ENCODE measurements at places on chromosomes 13 and 19.

- DNase-seq, result no peak
Measured at GRCh38 chr19:2083174-2083854, 12.8 kb downstream of the MOB3A start.

DNA sequence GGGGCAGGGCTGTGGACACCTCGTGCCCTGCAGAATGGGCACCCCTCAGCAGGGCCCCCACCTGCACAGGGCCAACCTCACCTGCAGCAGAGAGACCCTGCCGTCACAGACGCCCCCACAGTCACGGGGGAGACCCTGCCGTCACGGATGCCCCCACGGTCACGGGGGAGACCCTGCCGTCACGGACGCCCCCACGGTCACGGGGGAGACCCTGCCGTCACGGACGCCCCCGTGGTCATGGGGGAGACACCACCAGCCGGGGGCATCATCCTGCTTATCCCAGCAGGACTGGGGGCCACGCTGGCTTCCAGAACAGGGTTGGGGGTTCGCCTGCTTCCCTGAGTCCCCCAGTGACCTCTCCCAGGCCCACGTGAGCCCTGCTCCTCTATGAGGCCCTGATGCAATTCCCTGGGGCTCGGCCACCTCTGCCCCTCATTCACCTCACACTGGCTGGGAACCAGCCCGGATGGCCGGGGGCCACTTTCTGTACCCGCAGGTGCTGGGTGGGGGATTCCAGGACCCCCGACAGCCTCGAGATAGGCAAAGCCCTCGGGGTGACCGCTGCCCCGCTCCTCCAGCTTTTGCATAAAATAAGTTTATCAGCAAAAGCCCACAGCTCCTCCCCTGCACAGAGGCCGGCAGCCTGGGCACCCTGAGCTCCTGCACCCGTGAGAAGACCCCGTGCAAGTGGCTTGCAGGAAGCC, 23.6 kb downstream of the SBNO2 start:
- no peak for DNase-seq

- peak; percentile 21 for DNase-seq
Measured at GRCh38 chr13:28597641-28598040, 61.3 kb upstream of the POMP start.

DNA sequence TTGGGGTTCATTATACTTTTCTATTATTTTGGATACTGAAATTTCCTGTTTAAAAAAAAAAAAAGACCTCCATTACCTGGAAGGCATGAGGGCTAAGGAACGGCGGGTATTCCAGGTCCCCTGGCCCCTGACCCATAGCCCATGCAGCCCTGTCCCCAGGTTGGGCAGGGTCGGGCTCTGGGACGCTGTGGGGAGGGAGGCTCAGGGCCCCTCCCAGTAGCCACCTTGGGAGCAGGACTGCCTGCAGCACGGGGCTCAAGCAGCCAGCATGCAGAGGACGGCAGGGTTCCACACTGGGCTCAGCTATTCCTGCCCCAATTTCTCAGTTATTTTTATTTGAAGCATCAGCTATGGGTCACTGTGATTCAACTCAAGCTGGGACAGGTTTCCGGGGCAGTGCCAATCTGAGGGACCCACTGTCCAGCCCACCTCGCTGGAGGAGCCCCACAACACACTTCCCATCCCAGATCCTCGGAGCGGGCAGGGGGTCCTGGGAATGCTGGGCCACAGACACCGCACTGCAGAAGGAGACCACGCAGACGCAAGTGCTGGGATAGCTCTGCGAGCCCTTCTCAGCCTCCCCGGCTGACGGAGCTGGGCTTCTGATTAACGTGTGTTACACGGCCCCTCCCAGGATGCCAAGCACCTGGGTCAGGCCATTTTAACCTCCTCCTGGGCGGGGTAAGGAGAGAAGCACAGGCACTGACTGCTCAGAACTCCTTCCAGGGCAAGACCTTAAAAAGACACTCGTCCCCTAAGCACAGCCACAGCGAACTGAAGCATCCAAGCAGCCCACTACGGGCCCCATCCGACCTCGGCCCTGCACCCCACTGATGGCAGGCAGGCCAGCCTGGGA, 60.1 kb downstream of the PEPD start:
- no peak for DNase-seq

- DNase-seq, result no peak
Measured at GRCh38 chr19:40388481-40388880, 1.5 kb downstream of the HIPK4 start.

GRCh38 chr19:12668932-12669269, 2.3 kb downstream of the WDR83 start:
- DNase-seq, result peak; percentile 68

DNA sequence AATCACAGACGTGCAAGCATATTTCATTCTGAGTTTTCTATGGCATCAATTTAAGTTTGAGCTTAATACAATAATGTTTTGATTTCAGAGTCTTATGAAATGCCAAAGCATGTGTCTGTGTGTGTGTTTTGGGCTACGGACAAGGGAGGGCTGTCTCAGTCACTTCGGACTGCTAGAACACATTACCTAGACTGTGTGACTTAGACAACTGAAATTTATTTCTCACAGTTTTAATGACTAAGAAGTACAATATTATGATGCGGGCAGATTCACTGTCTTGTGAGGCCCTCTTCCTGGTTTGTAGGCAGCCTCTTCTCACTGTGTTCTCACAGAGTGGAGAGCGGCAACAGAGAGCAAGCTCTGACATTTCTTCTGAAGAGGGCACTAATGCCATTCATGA, 1202.0 kb downstream of the EFNB2 start:
- no peak for DNase-seq

DNA sequence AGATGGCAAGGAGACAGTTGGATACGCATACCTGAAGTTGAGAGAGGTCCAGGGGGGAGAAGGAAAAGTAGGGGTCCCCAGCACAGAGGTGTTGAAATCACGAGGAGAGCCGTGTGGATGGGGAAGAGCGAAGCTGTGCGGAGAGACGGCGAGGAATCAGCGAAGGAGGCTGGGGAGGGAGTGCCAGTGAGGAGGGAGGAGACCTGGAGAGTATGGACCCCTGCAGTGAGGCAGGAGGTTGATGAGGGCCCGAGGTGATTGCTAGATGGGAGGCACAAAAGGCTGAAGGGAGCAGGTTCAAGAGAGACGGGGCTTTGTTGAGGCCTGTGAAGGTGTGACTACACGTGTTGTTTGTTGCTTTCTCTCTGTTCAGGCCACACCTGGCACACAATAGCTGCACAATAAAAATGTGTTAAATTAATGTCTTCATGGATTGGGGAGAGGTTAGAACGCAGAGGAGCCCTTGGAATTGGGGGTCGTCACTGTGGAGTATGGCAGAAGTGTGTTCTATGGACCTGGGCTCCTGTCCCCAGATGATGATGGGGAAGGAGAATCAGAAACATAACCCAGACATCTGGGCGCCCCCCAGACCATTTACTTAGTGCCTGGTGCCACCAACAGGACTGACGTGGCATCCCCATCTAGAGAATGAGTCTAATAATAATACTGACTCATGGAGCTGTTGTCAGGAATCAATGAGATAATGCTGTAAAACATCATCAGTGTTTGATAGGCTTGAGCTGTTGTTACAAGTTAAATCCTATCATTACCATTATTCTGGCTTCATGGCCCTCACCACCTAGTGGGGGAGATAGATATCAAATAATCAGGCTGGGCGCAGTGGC, 137.5 kb downstream of the SIPA1L3 start:
- peak; percentile 60 for DNase-seq

- no peak for DNase-seq
Measured at GRCh38 chr13:48278806-48279205, 24.7 kb upstream of the RB1 start.

DNA sequence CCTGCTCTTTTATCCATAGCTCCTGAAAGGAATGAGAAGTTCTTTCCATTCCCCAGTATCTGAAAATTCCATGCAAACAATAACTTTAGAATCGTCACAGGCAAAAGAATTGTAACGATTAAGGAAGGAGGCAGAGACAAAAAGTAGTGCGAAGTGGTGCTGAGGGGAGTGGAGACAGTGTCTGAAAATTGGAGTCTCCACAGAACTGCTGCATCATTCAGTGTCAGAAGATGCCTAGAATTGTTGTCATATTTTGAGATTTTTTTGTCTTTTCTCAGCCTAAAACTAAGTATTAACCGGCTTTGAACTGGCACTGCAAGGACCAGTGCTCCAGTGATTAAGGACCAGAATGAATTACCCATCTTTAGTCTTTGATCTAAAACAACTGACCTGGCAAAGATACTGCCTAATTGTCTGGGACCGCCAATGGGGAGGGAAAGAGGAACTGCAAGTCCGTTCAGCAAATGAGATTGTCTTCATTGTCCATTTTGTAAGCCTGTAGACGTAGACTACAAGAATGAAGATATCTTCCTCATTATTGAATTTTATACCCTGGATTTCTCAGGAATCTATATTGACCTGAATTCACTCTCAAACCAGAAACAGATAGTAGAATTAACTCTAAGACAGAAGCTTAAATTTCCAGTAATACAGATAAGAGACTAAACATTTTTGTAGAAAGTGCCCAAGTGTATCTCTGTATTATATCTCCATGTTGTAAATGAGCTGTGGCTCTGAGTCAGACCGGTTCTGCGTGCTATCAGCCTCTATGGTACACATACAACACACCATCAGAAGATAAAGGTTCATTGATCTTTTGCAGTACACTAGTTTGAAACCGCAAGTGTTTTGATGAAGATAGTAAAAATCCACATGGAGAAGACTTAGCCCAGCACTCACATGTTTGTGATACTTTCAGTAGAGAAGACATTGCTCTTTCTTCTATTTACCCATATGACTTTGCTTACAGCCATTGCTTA, 293.2 kb downstream of the EFNB2 start:
- DNase-seq, result no peak

GRCh38 chr13:98512774-98513665, 63.9 kb downstream of the STK24 start:
- DNase-seq, result no peak

- no peak for DNase-seq
Measured at GRCh38 chr13:25980255-25980654, 71.6 kb downstream of the SHISA2 start.

- no peak for DNase-seq
Measured at GRCh38 chr13:79681069-79681468, 200.1 kb downstream of the NDFIP2 start.

GRCh38 chr13:51113969-51114368, 2.9 kb upstream of the C13orf42 start:
- no peak for DNase-seq

- no peak for DNase-seq
Measured at GRCh38 chr19:30498707-30499106, 126.5 kb downstream of the ZNF536 start.

GRCh38 chr13:85419611-85420010, 379.6 kb downstream of the SLITRK6 start:
- DNase-seq, result no peak

DNA sequence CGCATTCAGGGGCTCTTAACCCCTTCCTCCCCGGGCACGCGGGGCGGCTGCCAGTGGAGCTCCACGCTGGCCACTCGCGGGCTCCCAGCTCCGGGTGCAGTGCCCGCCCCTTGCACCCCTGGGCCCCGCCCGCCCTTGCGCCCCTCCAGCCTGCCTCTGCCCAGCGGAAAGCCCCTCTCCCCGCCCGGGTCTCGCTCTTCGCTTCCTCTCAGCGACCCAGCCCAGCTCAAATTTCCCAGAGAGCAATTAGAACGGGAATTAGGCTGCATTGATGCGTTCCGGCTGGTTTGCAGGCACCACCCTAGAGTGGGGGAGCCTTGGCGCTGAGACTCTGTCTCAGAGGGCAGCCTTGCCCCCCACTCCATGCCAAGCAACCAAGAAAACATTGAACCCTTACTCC, 1.8 kb upstream of the GSX1 start:
- no peak for DNase-seq

GRCh38 chr19:5627395-5627904, 4.6 kb downstream of the SAFB start:
- peak; percentile 31 for DNase-seq

DNA sequence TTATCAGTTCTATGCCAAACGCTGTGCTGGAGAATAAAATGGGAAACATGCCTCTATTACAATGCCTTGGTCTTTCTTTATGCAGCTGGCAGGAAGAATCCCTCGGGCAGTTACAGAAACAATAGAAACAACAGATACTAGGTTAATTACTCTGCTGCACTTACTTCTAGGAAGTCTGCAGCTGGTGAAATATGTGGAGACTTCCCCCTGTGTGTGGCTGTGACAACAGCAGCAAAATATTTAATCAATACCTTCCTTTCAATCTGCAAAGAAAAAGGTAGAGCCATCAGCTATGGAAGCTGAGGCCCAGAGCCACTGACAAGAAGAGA, 9.9 kb downstream of the STOML3 start:
- no peak for DNase-seq

DNA sequence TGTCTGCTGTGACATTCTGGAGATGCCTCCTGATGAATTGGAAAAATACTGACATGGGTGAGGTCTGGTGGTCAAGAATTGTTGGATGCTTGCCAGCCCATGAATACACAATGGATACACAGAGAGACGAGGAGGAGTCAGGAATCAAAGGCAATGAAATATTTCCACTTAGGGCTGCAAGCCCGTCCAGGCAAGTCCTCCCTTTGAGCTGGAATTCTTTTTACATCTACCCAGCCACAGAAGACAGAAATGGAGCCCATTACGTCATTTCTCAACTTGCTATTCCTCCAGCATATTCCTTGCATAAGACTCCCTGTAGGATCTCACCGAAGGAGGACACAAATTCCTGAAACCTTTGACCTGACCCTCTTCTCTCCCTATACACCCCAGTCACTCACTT, 15.7 kb upstream of the IGFL4 start:
- no peak for DNase-seq

GRCh38 chr19:2986951-2987524, 9.7 kb downstream of the TLE6 start:
- DNase-seq, result no peak

GRCh38 chr13:77333594-77333993, 6.7 kb upstream of the MYCBP2 start:
- DNase-seq, result no peak

- DNase-seq, result no peak
Measured at GRCh38 chr13:113598081-113598410, 13.5 kb downstream of the TFDP1 start.

GRCh38 chr13:44049081-44049945, 169.6 kb downstream of the LACC1 start:
- DNase-seq, result no peak

DNA sequence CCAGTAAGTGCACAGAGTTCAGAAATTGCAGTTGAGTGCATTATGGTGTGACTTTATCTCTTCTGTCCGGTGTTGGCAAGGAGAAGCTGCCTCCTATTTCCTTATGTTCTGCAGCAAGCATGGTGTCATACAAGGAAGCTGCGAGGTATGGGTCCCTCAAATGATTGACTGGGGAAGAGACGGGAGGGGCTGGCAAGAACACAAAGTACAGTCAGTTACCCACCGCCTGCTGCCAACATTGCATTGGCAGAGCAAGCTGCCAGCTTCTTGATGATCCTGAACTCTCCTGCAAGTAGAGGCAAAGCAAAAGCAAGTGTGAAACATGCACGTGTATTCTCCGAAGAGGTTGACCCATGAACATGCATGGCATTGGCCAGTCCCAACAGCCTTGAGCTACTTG, 1013.6 kb downstream of the UQCRFS1 start:
- no peak for DNase-seq
